ENCODE measurements at places on chromosomes 2 and 18.
A peak's percentile ranks its signal among the peaks of the same experiment; 100 is the strongest.

- no peak for DNase-seq
Observed at GRCh38 chr18:10490401-10491165, 35.2 kb upstream of the NAPG start.

DNA sequence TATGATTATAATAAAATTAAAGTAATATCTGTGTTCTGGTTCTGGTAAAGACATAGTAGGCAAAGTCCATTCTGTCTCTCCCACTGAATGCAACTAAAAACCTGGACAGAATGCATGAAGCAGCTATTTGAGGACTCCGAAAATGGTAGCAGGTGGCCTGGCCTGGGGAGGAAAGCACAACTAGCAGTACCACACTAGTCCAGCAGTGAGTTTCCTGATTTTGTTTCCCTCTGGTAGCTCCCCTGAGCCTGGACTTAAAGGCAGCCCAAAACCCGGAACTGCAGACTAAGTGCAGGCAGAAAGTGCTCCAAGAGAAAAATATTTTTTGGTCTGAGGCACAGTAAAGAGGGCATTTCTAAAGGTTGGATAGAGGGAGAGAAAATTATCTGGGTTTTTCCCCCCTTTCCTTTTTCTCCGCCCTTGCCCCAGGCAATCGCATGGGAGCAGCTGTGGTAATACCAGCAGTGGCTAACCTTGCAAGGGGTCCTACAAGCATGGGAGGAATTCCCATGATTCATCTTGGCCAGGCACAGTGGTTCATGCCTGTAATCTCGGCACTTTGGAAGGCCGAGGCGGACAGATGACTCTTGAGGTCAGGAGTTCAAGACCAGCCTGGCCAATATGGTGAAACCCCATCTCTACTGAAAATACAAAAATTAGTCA, 32.3 kb downstream of the ASXL2 start:
- DNase-seq, result peak; percentile 48

DNA sequence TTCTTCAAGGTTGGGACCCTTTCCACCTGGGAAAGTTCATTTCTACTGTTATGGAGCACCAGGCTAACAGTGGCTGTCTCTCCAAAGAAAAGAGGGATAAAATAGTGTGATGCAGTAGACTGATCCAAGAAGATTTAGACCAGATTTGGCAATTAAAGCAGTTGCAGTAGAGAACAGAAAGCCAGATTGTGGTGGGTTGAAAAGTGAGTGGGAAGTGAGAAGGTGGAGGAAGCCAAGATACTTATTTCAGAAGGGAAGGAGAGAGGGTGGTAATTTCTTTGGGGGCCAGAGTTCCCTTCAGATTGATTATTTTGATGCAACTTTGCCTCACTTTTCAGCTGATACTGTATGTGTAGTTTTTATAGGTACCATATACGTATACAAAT, 8.0 kb downstream of the MYL12B start:
- DNase-seq, result no peak

DNA sequence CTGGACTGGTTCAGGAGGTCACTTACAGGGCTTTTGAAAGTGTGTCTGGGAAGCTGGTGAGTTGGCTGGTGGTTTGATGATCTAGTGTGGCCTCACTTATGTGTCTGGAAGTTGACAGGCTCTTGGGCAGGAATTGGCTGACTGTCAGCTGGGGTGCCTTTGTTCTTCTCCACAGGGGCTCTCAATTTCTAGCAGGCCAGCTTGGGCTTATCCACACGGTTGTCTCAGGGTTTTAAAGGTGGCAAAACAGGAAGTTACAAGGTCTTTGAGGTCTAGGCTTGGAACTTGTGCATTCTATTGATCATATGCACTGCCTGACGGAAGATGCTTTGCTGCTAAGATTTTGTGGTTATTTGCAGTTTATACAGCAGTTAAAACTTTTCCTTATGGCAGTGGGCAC, 52.0 kb upstream of the CELF4 start:
- DNase-seq, result no peak

DNA sequence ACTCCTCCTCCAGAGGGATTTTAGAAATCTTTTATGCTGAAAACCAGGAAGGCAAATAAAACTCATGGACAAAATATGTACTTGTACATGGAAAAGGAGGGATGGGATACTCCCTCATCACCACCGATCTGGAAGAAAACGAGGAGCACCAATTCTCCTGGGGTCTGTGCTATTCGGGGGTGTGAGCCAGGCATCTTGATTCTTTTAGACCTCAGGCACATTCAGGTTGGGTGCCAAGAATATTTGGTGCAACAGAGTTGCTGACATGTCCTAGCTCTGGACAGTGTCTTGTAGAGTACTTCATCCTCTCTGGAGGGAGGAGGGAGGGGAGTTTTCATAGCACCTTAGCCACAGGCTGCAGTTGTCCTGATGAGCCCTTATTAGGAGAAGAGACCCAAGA, 163.0 kb downstream of the PRKCE start:
- DNase-seq, result peak; percentile 36

GRCh38 chr18:13216711-13217465, 1.7 kb upstream of the LDLRAD4 start:
- no peak for DNase-seq

Measured in cardiac fibroblast (primary cell).